Activated CD8-positive, alpha-beta memory T cell treated with anti-CD3 and anti-CD28 coated beads for 1 hour (primary cell): ENCODE measurements at places on chromosomes 2 and 18.

GRCh38 chr18:35143622-35144596, 96.9 kb upstream of the ZNF397 start:
- no peak for DNase-seq

GRCh38 chr2:212364112-212364985, 174.3 kb downstream of the ERBB4 start:
- no peak for DNase-seq

- DNase-seq, result no peak
These were observed 459 bp upstream of the ATP6V1C2 start for GRCh38 chr2:10720947-10721395.

GRCh38 chr2:230217424-230217823, 2.4 kb downstream of the SP110 start:
- DNase-seq, result no peak

DNA sequence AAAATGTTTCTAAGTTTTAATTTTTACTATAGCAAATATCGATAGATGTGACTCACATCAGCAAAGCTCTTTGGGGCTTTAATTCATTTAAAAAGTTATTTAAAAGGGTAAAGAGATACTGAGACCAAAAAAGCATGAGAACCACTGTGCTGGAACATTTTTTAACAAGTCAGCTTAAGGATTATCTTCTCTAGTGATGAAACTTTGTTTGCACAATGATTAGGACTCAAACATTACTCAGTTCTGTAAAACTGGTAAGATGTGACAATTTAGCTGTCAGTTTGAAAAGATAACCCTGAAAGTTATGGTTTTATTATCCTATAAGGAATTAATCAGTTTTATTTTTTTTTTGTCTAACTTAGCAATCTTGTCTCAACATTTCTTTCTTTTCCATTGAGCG, 301.4 kb downstream of the TSN start:
- DNase-seq, result no peak

GRCh38 chr2:229654437-229654836, 59.9 kb downstream of the DNER start:
- DNase-seq, result no peak

GRCh38 chr2:71048096-71048495, 20.4 kb upstream of the NAGK start:
- DNase-seq, result no peak

DNA sequence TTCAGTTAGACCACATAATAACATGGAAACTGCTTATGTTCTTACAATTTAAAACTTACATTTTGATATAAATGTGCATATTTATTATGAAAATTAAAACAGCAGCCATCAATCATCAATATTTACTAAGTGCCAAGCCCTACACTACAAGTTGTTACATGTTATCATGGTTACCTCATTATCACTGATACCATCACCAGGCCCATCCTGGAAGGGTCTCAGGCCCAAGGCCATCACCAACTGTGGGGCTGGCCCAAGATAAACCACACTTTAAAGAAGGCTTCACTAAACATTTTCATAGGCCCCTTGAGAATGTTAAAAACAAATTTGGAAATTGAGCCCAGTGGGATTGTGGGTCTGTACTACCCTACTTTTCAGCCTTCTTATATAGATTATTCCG, 6.4 kb downstream of the ITSN2 start:
- DNase-seq, result no peak

DNA sequence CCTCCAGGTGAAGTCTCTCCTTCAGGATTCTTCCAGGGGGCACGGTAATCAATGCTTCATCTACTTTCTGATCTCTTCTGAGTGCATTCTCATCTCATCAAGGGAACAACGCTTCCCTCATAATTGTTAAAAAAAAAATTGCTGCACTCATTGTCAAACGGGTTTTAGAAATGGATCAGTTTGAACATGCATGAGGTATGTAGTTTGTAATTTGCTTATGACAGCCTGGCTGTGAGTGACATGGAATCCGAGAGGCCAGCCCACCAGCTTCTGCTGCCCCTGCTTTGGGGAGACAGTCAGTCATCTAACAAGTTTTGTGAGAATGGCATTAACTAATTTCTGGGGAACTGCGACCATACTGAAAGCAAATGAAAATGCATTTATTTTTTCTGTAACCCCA, 791.9 kb upstream of the SOX11 start:
- DNase-seq, result no peak

DNA sequence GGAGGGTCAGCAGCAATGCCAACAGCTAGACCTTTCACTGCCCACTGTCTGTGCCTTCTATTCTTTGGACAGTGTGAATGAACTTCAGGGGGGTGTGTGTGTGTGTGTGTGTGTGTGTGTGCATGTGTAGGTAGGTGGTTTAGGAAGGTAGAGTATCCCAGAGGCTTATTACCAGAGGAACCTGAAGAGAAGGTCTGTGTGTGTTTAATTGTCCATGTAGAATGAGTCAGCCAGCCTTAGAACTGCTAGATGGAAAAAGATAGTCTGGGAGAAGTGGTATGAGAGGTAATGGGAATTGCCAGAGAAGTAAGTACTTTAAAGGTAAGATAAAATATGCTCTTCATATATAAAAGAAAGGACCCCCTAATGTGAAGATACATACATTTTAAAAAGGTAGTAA, 522.2 kb downstream of the PIK3C3 start:
- no peak for DNase-seq

GRCh38 chr2:31296641-31297287, 62.8 kb downstream of the EHD3 start:
- no peak for DNase-seq

DNA sequence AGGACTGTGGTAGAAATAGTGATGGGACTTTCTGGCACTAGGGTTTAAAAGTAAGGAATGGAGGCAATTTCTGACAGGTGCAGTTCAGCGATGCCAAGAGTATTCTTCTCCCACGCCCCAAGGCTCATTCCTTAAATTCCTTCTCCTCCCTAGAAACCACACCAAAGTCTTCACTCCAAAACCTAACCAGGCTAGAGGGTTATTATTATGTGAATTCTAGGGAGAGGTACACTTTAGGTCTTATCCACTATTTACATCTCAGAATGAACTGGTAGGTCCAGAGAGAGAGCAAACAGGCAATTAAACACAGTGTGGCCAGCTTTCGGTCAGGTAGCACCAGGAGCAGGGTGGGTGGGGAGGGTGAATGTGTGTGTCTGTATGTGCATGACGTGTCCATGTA, 11.4 kb downstream of the IL1F10 start:
- no peak for DNase-seq

- DNase-seq, result no peak
These were observed 36.8 kb upstream of the WIPF1 start for GRCh38 chr2:174634130-174635014.

DNA sequence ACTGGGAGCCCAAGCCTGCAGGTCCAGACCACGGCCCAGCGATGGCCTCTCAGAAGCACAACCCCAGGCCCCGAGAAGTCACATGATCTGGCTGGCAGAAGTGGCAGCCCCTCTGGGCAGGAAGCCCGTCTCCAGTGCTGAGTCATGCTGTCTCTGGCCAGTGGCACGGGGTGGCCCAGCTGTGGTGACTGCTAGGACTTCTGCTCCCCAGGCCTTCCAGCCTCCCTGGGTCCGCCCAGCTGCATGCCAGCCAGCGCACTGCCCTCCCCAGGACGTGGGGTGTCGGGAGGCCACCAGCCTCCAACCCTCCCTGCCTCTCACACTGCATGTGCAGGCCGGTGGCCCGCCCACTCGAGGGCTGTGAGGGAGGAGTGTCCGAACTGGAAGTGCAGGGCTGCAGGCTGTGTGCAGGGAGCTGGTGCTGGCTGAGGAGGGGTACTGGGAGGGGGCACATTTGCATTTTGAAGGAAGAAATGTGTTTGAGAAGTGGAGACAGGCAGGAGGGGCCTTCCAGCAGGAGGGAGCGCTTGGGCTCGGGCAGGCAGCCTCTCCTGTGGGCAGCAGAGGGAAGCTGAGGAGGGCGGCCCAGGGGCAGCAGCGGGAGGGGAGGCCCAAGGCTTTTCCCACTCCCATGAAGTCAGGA, 17.0 kb upstream of the HPCAL1 start:
- no peak for DNase-seq

- DNase-seq, result no peak
These were observed 570.0 kb upstream of the GCFC2 start for GRCh38 chr2:76280686-76281085.

DNA sequence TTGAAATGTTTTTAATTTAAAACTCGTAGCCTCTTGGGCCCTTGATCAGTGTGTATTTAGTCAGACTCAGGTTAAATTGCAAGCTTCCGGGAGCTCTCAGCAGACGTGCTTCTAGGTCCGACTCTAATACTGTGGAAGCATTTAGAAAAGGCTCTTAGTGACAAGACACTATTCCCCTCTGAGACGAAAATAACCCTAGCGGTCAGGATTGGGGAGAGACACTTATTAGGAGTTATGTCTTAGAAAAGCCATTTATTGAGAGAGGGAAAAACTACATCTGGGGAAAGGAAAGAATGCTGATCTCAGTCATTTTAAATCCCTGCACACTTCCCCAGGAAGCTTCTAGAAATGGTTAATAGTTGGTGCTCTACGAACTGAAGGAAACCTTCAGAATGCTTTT, 110.5 kb upstream of the NCK2 start:
- no peak for DNase-seq

GRCh38 chr2:187117483-187117882, 268.5 kb upstream of the ZSWIM2 start:
- DNase-seq, result no peak

GRCh38 chr2:72028351-72028995, 119.2 kb downstream of the CYP26B1 start:
- DNase-seq, result no peak

DNA sequence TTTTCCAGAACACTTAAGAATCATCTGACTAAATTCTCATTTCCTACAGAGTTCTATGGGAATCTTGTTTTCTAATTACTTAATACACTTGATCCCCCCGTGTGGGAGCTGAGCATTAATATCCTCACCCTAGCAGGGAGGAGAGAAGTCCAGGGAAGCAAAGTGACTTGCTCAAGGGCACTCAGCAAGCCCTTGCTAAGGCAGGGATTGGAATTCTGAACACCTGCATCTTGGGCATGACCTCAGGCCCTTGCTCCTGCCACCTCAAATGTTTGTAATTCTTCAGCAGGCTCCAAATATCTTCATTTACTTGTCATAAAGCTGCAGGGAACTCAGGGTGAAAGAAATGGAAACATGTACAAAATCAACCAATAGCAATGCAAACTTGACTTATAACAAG, 162.4 kb downstream of the GPD2 start:
- DNase-seq, result no peak

DNA sequence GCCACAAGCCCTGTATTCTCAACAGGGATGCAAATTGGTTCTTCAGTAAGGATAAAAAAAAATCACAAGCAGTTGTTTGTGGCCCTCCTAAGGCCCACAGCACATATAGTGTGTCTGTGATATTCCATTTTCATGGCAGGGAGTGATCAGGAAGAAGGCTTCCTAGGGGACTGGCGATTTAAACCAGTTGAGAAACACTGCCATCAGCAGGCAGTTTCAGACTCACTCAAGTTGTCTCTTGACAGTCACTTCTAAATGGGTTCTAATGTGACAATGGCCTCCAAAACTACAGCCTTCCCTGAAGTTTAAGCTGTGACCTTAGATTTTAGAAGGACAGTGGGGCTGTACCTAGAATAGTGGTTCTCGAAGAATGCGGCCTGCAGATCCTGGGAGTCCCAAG, 6.0 kb downstream of the CIAO1 start:
- no peak for DNase-seq

DNA sequence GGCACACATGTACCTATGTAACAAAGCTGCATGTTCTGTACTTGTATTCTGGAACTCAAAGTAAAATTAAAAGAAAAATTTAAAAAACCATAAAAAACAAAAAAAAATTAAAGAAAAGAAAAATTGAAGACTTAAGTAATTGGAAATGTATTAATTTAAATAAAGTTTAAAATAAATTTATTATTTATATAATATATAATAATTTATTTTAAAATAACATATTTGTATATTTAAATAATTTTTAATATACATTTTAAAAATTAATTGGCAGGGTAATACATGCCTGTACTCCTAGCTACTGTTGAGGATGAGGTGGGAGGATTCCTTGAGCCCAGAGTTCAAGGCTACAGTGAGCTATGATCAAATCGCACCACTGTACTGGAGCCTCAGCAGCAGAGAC, 1830.6 kb upstream of the CELF4 start:
- DNase-seq, result no peak

DNA sequence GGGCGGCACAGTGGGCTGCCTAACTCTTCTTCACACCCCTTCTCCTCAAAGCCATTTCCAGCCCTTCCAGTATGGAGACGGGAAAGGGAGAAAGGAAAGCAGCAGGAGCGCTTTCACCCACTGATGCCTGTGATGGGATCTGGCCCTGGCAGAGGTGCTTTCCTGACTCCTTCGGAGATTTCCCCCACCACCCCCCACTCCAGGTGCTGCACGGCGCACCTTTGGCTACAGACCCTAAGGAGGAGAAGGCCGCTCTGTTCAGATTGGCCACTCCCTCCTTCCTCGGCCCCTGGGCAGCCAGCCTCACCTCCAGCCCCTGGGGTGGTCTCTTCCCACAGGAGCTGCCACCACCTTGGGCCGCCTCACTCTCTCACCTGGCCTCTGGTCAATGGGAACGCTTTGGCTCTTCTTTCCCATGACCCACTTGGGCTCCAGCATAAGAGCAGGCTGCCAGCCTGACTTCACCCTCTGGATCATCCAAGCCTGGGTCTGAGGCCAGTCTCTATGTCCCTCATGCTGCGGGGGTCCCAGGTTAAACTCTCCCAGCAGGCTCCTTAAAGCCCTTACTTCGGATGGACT, 18.4 kb upstream of the MAL start:
- no peak for DNase-seq

GRCh38 chr2:207991944-207992343, 33.4 kb downstream of the PLEKHM3 start:
- no peak for DNase-seq

DNA sequence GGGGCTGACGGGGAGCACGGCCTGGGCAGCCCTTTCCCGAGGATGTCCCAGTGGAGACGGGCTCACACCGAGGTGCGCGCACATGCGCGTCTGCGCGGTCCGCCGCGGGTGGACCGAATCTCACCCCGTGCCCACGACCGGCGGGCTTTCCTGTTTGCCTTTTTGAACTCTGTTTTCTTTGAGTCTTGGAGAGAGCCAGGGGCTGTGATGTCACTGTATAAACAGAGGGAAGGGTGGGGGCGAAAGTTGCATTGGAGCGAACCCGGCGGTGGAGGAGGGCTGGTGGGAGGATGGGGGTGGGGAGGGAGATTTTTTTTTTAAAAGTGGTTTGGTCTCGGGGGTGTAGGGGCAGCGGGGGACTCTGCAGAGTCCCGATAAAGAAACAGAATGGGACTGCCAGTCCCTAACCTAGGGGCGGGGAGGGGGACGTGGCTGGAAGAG, 141.2 kb upstream of the CTAGE1 start:
- DNase-seq, result no peak

DNA sequence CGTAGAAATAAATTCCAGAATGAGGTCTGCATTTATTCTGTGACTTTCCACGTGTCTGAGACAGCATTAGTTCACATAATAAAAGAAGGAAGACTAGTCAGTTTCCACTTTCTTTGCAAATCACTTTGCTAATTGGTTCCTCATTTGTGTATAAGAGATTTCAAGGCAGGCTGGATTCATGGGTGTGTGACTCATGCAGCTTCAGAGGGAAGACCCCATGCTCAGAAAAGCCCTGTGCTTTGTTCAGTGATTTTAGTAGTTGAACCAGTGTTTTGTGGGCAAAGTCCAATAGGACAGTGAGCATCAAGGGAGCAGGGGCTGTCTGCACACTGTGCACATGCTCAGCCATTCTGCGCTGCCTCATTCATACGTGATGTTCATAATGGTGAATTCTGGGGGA, 297.8 kb downstream of the DLGAP1 start:
- no peak for DNase-seq
